H7 (cell line): ENCODE measurements at places on chromosomes 4 and X. TPM values are rescaled to one million over a fixed set of nuclear protein-coding genes. Genes with fewer than 3 reads are reported as not detected.

The EIF1AX gene
- total RNA-seq: 52.4 and 58.7 TPM in 2 replicates

The MSX1 gene
- 0.07 and 0.67 TPM in 2 replicates for total RNA-seq

The XAGE2 gene
- total RNA-seq: not detected in 2 replicates

The RBM3 gene
- 112 and 116 TPM in 2 replicates for total RNA-seq

The ZFYVE28 gene
- 2.1 and 5.7 TPM in 2 replicates for total RNA-seq

The CT45A1 gene
- total RNA-seq: not detected in 2 replicates

The SMIM43 gene
- total RNA-seq: not detected in 2 replicates

The ZFP42 gene
- total RNA-seq: 174 and 194 TPM in 2 replicates

The KLB gene
- total RNA-seq: 0.04 TPM in 1 of 2 replicates, not detected in the other

The TNMD gene
- total RNA-seq: 24.2 and 30.0 TPM in 2 replicates

The PHF8 gene
- 17.7 and 24.3 TPM in 2 replicates for total RNA-seq

The EOLA1 gene
- 8.2 and 12.1 TPM in 2 replicates for total RNA-seq

The TCEAL2 gene
- 3.2 and 7.5 TPM in 2 replicates for total RNA-seq

The GLRA2 gene
- total RNA-seq: not detected in 2 replicates

The ADGRA3 gene
- total RNA-seq: 39.0 and 41.6 TPM in 2 replicates

The HPGD gene
- 6.2 and 13.9 TPM in 2 replicates for total RNA-seq

The TSPAN7 gene
- total RNA-seq: 1.1 and 1.5 TPM in 2 replicates

The KCND1 gene
- total RNA-seq: 0.76 and 1.00 TPM in 2 replicates

The STATH gene
- total RNA-seq: not detected in 2 replicates

The NMU gene
- total RNA-seq: 52.5 and 63.5 TPM in 2 replicates

The AFM gene
- not detected in 2 replicates for total RNA-seq

The ELMOD2 gene
- total RNA-seq: 24.8 and 27.1 TPM in 2 replicates

The F8A1 gene
- 8.2 and 8.4 TPM in 2 replicates for total RNA-seq
